ENCODE measurements at places on chromosomes 5 and 9.

DNA sequence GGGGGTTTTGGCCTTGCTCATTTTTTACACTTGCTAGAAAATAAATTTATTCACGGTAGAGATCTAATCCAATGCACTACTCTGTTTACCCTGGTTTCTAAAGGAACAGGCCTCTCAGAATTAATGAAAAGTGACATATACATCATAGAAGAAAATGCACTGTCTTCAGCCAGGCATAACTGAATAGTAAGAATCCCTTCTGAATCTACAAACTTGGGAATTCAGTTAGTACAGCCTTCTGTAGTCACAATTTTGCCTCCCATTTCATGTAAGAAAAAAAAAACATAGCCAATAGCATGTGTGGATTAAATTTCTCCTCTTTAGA, 197.3 kb downstream of the CAAP1 start:
- DNase-seq = no peak

DNA sequence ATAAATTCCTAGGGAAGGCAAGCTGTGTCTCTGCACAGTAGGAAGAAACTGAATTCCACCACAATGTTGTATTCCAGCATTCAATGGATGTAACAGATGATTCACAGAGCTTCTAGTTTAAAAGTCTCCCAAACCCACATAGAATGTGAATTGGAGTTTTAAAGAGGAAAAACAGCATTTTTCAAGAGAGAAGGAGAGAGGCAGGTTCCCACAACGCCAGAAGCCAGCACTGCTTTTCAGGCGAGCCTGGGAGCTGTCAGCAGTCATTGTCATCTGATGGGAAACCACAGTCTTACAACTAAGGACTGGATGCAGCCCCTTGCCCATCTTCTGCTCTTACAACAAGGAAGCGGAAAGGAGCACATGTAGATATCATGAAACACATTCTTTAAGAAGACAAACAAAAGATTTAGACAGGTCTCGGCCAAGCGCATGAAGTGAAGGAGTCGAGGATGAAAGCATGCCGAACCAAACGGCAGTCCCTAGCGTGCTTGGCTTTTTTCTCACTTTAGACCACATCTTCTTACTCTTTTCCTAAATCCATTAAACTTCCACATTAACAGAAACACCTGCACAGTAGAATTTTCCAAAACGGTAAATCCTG, 638 bp downstream of the DIRAS2 start:
- no peak for DNase-seq

DNA sequence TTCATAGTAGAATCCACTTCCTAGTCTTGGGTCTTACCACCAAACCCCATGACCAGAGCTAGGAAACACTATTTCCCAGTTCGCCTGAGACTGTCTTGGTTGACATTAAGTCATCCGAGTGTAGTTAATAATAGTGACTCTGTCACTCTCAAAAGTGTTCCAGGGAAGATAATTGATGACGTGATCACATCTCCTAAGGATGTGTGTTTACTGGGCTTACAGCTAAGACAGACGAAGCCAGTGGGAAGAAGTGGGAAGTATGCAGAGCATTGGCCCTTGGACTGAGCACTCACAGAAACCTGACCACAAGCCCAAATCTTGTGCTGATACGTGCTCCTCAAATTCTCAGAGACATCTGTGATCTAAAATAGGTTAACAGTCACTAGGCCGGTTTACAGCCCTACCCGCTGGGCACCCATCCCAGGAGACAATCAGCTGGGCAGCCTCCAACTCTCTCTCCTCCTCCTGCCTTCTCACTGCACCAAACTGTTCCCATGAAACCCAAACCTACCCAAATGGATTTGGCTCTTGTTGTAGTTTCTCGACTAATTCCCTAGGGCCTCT, 316.6 kb downstream of the TLE1 start:
- DNase-seq = no peak

- no peak for DNase-seq
These were observed 57.5 kb upstream of the OLFM1 start for GRCh38 chr9:135029871-135030565.

- no peak for DNase-seq
These were observed 42.0 kb downstream of the HABP4 start for GRCh38 chr9:96491880-96492525.

- DNase-seq = no peak
These were observed 33.2 kb downstream of the SLC22A4 start for GRCh38 chr5:132327252-132327955.

- DNase-seq = no peak
These were observed 127.4 kb downstream of the BARX1 start for GRCh38 chr9:93827545-93828330.

DNA sequence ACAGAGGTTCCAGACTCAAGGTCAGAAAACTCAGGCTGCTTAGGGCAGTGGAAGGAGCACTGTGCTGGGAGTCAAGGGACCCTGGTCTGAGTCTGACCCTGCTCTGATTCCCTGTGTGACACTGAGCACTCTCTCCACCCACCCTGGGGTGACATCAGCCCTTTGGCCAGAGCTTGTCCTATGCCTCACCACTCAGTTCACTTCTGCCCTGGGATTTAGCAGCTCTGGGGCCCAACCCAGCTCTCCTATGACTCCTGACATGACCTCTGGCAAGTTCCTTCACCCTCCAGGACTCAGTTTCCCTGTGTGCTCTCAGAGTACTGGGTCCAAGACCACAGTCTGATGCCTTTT, 63.9 kb downstream of the FAM114A2 start:
- no peak for DNase-seq

GRCh38 chr5:81065492-81065891, 105.3 kb downstream of the RASGRF2 start:
- DNase-seq = no peak

GRCh38 chr5:180583738-180584137, 7.6 kb downstream of the SCGB3A1 start:
- DNase-seq = no peak
